ENCODE measurements at places on chromosomes 1 and 21.

GRCh38 chr1:218492874-218493273 is 147.7 kb downstream of the TGFB2 start:
- DNase-seq: no peak

GRCh38 chr1:239516579-239516978 is 130.2 kb downstream of the CHRM3 start:
- no peak for DNase-seq

GRCh38 chr21:24832961-24833360 is 774.3 kb downstream of the MRPL39 start:
- DNase-seq: no peak

DNA sequence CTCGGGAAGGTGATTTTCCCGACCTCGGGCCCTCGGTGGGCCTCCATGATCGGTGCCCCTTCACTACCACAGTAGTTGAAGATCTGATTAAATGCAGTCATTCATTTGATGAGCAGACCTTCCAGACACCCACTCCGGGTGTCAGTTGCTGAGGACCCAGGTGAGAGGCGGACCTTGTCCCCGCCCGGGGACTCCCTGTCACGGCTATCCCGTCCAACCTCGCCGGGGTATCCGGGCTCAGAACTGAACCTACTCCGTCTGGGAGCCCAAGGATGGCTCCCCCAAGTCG is 22.6 kb downstream of the RNU1-3 start:
- DNase-seq: no peak

GRCh38 chr1:54410359-54410758 is 4.2 kb upstream of the SSBP3 start:
- DNase-seq: no peak

GRCh38 chr1:20483833-20484518 is 2.0 kb downstream of the CAMK2N1 start:
- no peak for DNase-seq

- no peak for DNase-seq
Measured at GRCh38 chr1:61506236-61506635, 218.7 kb downstream of the TM2D1 start.

- no peak for DNase-seq
Measured at GRCh38 chr21:45620201-45620923, 23.2 kb upstream of the PCBP3 start.

DNA sequence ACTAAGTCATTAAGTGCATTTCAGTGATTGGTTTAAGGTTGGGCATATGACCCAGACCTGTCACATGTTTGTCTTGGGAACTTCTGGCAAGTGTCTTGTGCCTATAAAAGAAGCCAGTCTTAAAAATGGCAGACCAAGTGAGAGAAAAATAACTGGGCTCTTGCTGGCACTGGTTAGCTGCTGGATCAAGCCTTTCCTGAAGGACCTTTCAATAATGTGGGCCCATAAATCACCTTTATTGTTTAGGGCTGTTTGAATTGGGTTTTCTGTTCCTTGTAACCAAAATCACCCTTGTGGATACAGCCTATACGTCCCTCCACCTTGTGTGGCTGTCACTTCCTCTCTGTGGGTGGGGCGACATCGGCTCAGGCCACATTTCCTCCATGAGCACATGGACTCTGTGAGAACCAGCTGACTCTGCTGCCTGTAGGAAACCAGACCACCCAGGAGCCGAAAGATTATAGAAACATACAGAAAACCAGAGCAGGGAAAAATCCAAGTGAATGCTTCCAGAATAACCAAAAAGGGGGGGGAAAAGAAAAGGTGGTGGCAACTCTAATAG is 25.6 kb upstream of the WNT4 start:
- DNase-seq: no peak

DNA sequence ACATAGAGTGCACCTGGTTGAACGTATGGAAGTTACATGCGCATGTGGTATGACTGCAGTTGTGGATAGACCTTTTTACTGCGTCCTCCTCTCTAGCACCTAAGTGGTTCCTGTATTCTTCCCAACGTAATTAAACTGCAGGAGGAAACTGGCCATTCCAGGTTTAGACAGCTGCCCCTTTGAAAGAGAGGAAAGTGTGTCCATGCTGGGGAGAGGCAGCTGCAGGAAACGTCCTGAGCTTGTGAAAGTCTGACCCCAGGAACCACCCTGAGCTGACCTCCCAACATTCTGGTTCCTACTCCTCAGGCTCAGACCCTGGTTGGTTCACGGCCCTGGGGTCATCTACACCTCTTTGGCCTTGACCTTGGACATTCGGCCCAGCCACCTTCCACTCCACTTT is 309.3 kb downstream of the DISC1 start:
- DNase-seq: no peak

GRCh38 chr1:203308328-203308922 is 3.1 kb downstream of the BTG2 start:
- no peak for DNase-seq

DNA sequence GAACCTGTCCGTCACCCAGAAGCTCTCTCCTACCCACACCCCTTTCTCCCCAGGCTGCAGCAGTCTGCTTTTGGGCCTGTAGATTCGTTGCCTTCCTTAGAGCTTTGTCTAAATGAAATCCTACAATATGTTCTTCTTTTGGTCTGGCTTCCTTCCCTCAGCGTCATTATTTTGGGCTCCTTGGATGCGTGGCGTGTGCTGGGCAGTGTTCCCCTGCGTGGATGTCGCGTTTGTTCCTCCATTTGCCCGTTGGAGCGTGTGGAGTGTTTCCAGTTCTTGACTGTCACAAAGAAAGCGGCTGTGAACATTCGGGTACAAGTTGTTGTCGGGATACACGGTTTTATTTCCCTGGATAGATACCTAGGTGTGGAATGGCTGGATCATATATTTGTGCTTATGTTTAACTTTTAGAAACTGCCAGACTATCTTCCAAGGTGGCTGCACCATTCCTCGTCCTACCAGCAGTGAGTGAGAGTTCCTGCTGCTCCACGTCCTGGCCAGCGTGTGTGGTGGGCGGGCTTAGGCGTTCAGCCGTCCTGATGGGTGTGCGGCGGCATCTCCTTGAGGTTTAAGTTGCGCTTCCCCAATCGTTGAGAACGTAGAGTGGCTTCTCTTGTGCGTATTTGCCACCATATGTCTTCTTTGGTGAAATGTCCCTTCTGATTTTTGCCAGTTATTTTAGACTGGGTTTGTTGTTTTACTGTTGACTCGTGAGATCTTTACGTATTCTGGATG is 31.7 kb downstream of the SKI start:
- DNase-seq: no peak
